Amniotic epithelial cell (primary cell): ENCODE measurements at places on chromosomes 6 and 20.
A peak's percentile ranks its signal among the peaks of the same experiment; 100 is the strongest.

DNA sequence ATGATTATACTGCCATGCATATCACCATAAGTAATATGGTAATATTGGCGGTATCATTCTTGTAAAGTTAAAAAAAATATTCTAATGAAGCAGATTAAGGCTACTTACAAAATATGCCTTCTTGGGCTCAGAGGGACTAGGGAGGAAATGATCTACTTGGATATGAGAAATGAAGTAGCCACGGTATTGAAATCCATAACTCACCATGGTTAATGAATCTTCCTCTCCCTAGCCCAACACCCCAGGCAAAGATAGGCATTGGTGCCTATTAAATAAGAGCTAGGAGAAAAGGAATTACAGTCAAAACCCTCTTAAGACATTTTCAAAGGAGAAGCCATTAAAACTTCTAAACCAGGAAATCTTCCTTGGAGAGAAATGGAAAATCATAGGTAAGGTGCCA is 280.5 kb downstream of the TFAP2B start:
- no peak for DNase-seq

DNA sequence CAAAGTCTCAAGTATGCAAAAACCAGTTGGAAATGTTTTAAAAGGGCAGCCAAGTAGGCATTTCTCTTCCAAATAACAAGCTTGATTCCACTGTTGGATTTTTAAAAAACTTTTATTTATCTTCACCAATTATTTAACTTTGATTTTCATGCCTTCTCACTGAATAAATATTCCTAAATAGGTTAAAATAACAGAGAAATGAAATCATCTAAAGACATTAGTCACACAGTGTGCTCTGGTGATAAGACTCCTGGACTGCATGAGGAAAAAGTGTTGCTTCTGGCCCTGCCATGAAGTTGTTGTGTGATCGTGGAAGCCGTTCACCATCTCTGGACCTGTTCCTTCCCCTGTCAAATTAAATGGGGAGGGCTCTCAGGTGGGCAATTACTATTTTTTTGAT is 33.8 kb upstream of the IGF2R start:
- peak; percentile 47 for DNase-seq

- no peak for DNase-seq
Measured at GRCh38 chr20:53929974-53930650, 140.3 kb downstream of the BCAS1 start.

GRCh38 chr6:139748353-139749146 is 374.1 kb upstream of the CITED2 start:
- peak; percentile 96 for DNase-seq

DNA sequence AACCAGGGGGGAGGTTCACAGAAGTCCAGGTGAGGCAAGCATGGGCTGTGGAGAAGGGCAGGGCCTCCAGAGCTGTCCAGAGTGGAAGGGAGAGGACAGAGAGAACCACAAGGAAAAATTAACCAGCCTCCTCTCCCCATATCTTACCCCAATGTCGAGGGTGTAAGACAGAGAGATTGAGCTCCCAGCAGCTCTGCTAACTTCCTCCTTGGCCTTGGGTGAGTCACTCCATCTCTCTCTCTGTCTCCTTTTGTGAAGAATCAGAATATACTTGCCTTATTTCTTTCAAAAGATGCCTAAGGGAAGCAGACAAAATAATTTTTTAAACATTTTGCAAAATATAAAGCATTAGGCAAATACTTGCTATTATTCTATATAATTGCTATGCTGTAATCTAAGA is 58.3 kb upstream of the IYD start:
- DNase-seq, result no peak

DNA sequence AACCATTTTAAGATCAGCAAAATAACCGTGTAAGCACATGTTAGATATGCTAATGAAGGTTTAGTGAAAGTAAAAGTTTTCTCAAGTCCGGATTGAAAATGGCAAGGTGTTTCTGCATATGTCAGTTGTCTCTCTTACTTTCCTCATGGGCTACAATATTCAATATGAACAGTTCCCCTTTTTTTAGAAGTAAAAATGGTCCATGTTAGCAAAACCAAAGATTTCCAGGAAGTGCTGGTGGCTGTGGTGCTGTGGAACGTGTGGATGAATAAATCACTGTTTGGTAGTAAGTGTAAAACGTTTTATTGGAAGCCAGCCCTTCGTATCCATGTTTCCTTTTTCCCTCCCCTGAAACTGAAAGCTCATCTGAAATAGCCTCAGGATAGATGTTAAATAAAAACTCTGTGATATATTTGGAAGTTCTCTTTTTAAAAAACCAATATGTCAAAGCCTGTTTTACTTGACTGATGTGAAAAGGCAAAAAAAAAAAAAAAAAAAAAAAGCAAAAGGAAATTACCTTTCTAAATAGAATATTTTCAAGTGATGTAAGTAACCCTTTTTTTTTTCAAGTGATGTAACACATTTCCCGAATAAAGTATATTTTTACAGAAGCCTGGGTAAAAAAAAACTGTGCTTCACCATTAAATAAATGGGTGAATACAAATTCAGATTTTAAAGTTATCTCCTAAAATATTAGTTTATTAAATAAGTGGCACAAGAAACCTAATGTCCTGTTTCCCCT is 41.9 kb downstream of the PLEKHG1 start:
- no peak for DNase-seq
